ENCODE measurements at places on chromosomes 1 and 21. TPM values are rescaled to one million over a fixed set of nuclear protein-coding genes. Genes with fewer than 3 reads are reported as not detected.

GRCh38 chr1:70495370-70495769, 84.3 kb downstream of the CTH start:
- no peak for DNase-seq

C1orf87 gene
- total RNA-seq: not detected

DNA sequence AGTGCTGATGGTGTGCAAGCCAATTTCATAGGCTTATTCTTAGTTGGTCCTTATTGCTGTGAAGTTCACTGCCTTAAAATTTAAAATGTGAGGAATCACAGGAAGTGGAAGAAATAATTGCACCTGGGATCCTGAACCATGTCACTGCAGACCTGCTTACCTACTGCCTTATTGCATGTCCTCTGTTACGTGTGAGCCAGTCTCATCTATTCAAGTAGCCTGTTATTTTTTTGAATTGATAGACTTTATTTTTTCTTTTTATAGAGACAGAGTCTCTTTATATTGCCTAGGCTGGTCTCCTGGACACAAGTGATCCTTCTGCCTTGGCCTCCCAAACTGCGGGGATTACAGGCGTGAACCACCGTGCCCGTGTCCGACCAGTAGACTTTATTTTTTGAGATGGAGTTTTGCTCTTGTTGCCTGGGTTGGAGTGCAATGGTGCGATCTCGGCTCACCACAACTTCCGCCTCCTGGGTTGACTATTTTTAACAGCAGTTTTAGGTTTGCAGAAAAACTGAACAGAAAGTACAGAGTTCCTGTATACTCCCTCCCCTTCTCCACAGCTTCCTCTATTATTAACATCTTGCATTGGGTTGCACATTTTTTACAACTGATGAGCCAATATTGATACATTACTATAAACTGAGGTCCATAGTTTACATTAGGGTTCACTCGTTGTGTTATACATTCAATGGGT, 14.0 kb upstream of the DISC1 start:
- DNase-seq: no peak

- DNase-seq: no peak
Observed at GRCh38 chr1:35885961-35886558, 3.1 kb downstream of the AGO1 start.

DNA sequence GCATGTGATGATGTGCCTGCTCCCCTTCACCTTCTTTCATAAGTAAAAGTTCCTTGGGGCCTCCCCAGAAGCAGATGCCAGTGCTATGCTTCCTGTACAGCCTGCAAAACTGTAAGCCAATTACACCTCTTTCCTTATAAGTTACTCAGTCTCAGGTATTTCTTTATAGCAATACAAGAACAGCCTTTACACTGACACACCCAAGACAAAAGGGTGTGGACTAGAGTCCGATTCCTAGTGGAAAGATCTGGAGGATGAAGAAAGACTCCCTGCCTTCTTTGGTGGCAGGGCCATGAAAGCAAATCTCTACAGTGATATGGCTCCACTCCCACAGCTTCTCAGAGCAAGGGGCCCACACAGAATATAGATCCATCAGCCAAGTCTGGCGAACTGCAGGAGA, 209.7 kb upstream of the ST6GALNAC5 start:
- DNase-seq: no peak

GRCh38 chr1:202811296-202812175, 782 bp downstream of the PCAT6 start:
- DNase-seq: peak; percentile 54

DNA sequence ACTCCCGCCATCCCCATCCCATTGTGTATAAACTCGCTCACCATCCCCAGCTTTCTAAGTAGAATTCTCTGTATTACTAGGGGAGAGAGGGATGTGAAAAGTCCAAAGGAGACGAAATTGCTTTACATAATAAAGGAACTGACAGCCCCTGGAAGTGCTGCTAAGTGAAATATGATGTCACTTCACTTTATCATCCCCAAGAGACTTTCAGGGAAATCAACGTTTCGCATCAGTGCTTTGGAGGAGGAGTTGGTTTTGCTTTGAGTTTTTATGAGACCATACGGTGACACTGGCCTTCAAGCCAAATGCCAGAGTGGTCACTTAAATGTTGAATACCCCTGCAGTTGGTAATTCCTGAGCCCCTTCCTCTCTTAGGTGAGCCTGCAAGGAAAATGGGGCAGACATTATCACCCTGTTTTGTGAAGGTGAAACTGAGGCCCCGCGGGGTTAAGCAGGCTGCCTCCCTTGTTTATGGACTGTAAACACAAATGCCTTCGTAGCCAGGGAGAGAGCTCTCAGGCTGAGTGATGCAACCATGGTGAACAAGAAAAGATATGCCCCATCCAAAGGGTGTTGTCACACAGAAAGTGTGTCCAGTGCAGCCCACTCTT, 58.4 kb upstream of the KAZN start:
- no peak for DNase-seq

DNA sequence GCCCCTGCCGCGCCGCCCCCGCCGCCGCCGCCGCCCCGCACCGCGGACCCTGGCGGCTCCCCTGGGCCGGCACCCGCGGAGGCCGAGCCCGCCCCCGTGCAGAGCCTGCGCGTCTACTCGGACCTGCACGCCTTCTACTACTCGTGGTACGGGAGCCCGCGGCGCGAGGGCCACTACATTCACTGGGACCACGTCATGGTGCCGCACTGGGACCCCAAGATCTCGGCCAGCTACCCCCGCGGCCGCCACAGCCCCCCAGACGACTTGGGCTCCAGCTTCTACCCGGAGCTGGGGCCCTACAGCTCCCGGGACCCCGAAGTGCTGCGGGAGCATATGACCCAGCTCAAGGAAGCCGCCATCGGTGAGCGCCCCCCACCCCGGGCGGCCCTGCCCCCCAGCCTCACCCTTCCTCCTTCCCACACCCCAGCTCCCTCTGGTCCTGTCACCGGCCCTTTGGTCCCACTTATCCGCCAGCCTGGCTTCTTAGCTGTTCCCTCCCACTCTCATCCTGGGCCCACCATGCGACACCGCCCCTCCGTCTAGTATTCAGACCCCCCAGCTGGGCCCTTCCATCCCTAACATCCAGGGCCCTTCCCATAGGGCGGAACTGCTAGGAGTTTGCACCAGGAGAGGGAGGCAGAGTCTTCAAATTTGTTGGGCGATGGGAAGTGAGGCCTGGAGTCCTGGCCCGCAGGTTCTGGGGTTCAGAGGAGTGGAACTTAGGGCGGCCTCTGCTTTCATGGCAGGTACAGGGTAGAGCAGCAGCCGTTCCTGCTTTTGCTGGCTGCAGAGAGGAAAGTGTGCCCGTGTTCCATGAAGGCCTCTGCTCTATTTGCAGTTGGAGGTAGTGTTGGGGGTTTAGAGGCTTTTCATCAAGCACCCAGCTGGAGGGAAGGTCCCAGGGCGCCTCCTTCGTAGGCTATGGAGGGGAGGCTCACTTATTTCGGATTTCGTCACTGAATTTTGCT, 1.0 kb downstream of the MANEAL start:
- DNase-seq: no peak

GRCh38 chr1:177659281-177659680, 310.6 kb downstream of the SEC16B start:
- no peak for DNase-seq

GRCh38 chr1:208085655-208086515, 158.3 kb downstream of the PLXNA2 start:
- DNase-seq: peak; percentile 54

ADGRL2 gene
- total RNA-seq: 43.4 TPM

NUP210L gene
- total RNA-seq: not detected

S100A10 gene
- 60.7 TPM for total RNA-seq

- DNase-seq: peak; percentile 90
Observed at GRCh38 chr1:214296860-214297745, 16.1 kb downstream of the SMYD2 start.

DNA sequence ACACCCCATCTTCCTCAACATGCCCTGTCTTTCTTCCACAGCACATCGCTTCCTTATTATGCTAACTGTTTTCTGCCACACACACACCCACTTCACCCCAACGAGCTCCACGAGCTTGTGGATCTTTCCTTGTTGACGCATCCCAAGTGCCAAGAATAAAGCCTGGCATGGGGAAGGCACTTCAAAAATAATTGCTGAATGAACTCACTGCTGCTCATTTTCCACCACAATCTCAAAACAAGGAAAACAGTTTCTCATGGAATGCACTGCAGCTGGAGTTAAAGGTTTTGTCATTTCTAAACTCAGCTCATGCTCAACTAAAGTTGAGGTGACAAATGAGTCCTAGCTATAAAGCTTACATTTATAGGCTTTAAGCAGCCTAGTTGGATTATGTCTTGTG, 86.0 kb downstream of the TIAM1 start:
- DNase-seq: no peak

GRCh38 chr1:3359756-3360440, 94.6 kb upstream of the ARHGEF16 start:
- DNase-seq: no peak

GRCh38 chr1:61337981-61338848, 255.9 kb downstream of the NFIA start:
- DNase-seq: peak; percentile 96

DNA sequence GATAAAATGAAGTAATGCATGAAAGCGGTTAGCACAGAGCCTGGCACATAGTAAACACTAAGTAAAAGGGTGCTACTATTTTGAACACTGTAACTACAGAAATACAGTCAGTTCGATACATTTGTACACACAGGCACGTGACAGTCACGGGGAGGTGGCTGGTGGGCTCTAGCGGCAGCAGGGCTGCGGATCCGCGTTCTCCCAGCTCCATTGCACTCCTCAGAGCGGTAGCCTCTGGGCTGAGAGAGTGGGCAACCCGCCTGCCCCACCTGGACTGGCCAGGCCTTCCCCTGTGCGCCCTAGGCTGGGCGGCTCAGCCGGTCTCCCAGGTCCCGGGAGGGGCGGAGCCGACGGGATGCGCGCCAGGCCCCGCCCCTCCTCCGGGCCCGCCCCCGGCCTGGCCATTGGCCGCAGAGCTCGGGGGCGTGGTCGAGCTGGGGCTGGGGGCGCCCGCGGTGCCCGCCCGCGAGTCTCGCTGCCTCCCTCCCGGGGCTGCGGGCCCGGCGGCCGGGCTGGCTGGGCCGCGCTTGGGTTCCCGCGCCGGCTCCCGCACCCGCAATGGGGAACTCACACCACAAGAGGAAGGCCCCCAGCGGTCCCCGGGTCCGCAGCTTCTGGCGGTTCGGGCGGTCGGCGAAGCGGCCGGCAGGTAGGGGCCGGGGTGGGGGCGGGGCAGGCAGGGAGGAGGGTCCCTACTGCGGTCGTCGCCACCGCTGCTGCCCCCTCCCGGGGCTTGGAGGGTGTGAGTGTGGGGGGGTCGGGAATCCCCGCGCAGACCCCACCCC, 51.2 kb upstream of the SYNC start:
- peak; percentile 78 for DNase-seq

C1orf146 gene
- not detected for total RNA-seq

DNA sequence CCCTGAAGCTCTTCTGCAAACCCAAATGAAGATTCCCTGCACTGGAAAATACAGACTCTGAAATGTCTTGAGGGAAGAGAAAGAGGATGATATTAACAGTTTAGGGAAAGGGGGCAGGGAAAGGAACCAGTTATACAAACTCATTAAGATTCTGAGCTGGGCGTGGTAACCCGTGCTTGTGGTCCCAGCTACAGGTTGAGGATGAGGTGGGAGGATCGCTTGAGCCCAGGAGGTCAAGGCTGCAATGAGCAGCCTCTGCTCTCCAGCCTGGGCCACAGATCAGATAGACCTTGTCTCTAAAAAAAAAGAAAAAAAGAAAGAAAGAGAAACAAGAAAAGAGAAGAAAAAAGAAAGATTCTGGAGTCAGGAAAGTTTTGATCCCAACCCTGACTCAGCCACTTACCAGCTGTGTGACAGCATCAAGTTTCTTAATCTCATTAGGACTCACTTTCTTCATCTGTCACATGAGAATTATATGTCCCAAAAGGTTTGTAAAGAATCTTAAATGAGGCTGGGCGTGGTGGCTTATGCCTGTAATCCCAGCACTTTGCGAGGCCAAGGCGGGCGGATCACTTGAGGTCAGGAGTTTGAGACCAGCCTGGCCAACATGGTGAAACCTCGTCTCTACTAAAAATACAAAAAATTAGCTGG, 53.9 kb downstream of the OPTC start:
- DNase-seq: peak; percentile 34

GRCh38 chr21:15034126-15034853, 30.5 kb downstream of the NRIP1 start:
- peak; percentile 67 for DNase-seq

DNA sequence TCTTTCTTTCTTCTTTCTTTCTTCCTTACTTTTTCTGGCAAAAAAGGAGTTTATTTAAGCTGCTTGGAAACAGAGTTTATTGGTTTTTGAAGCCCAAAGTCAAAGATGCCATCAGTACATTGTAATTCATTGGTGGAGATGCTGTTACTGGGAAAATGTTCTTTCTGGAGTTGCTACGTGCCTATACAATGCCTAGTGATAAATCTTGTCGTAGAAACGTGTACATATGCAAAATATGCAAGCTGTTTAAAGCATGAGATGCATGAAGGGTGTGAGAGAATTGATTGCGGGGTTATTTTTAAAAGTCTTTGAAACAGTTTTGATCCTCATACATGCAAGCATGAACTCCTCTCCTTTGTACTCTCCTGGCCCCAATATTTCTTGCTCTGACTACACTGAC, 1060.6 kb upstream of the NCAM2 start:
- no peak for DNase-seq
